Stimulated activated CD4-positive, alpha-beta T cell treated with anti-CD3 and anti-CD28 coated beads, Interleukin-2, amount 100 ng/mL, for 4 hours (primary cell): ENCODE measurements at places on chromosomes 6 and 20.
A peak's percentile ranks its signal among the peaks of the same experiment; 100 is the strongest.

DNA sequence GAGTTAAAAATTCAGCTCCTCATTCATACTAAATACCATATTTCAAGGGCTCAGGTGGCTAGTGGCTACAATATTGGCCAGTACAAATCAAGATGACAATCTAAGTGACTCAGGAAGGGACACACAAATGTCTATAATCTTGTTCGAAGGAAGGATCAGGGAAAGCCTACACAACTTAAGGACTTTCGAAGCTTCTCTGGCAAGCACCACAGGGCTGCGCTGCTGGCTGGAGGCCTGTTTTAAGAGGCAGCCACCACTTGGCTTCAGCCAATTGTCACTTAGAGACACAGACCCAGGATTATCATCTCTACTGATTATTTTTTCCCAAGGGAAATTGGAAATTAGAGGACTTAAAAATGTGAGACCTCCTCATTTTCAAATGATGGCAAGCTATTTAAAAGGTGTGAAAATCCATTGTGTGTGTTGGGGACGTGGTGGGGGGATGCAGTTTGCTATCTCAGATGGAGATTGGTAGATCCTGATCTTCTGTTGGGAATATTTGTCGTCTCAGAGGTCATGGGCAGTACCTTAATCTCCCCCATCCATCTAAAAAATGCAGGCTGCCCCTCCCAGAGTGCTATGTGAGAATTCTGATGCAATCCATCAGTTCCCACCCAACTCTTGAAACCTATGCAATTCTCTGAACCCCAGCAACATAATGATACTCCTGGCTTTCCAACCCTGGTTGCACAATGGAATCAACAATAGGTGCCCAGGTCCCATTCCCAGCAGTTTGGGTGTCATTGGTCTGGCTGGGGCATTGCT lies 11.3 kb downstream of the ARHGAP40 start:
- DNase-seq, result no peak

- no peak for DNase-seq
These were observed 31.8 kb downstream of the CEBPB start for GRCh38 chr20:50222309-50223038.

GRCh38 chr6:10569392-10570127 lies 48.4 kb downstream of the GCNT2 start:
- no peak for DNase-seq

DNA sequence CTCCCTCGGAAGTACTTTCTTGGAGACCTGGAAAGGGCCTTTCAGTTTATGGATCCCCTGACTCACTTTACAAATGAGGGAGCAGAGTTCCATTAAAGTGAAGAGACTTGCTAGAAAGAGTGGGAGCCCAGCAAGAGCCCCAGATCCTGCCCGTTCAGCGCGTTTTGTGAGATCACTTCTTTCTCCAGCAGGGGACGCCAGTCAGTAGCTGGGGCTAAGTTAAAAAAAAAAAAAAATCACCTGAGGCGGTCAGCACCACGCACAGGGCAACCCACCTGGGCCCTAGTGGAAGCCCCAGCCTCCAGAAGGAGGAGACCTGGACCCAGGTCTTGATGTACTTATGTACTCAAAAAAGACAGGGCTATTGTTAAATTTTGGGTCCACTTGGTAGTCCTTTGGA lies 274.5 kb upstream of the RNF24 start:
- no peak for DNase-seq

GRCh38 chr20:45833030-45833882 lies at the start of gene SNX21:
TSS of gene SNX21 (plus strand) at chr20:45833799. CDS start at chr20:45833920, 121 bp downstream.
- no peak for DNase-seq

DNA sequence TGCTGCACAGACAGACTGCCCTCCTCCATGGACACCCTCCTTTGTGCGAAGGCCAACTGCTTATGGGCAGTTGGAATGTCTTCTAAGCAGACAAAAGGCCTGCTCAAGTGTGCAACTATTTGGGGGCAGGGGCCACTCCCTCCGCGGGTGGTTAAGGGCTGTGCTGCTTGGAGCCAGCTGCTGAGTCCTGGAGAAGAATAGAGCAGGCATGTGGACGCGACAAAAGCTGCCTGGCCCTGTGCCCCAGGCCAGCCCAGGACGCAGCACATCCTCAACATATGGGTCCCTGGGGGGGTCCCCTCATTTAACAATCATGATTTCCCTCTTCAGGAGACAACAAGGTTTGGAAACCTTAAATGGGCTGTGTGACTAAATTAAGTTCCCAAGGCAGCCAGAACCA lies 45.5 kb upstream of the ENTPD6 start:
- no peak for DNase-seq

GRCh38 chr20:13017883-13018535 lies 9.2 kb downstream of the SPTLC3 start:
- no peak for DNase-seq

GRCh38 chr20:14478126-14478525 lies 140.7 kb upstream of the FLRT3 start:
- no peak for DNase-seq

DNA sequence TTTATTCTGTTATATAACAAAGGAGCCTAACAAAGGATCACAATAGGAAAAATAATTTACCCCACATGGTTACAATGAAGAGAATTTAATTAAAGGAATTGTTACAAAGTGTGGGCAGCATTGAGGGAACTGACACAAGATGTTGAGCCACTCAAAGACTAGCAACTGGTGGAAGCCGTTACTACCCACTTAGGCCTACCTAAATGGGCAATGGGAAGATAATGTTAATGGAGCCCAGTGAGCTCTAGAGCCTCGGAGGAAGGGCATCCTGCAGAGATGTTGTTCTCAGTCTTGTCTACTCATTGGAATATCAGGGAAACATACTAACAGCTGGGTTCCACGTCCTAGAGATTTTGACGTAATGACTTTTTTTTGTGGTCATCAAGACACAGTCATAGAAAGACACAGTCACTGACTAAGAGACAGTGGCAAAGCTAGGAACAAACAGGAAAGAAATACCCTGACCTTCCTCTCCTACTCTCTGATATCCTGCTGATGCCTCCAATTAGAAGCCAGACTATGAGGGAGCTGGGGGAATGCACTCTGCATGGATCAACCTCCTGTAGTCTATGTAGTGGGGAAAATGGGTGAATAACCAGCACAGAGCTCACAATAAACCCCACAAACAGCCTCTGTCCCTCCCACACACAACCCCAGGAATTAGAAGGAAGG lies 523.8 kb upstream of the FLRT3 start:
- DNase-seq, result no peak

- no peak for DNase-seq
These were observed 36.2 kb upstream of the RGS17 start for GRCh38 chr6:153167061-153167891.

DNA sequence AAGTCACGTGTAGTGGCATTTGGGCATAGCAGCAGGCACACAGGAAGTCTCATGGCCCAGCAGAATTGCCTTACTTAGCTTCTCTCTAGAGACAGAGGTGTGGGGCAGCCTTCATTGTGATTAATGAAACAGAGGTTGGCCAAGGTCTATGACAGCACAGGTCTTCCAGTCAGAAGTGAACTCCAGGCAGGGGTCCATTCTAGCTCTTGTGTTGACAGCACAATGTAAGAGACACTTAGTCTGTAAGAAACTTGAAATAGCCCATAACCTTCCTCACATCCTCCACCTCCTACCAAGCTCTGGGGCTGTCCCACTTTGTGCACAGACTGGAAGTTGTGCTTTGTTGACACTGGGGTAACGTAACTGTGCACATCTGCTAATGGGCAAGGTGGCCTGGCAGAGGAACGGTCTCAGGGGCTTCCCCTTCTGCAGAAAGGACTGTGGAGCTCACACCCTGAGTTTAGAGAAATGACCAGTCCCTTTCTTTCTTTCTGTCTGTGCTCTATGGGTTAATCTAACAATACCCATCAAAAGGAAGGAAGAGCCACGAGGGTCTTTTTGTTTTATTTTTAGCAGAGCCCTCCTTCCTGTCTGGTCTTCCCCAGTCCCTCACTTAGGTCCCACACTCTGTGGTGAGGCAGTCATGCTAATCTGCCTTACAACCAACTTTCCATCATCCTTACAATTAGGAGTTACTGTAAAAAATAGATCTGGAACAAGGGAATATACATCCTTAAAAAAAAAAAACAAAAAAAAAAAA lies 35.6 kb upstream of the TAGAP start:
- DNase-seq, result no peak

GRCh38 chr20:35600176-35600992 lies 15.2 kb upstream of the SPAG4 start:
- DNase-seq, result no peak

GRCh38 chr20:49969946-49970345 lies 12.8 kb upstream of the SNAI1 start:
- no peak for DNase-seq

- no peak for DNase-seq
These were observed 62.1 kb downstream of the OTOR start for GRCh38 chr20:16810216-16810615.

- no peak for DNase-seq
These were observed 35.0 kb upstream of the TRAM2 start for GRCh38 chr6:52611833-52612232.

DNA sequence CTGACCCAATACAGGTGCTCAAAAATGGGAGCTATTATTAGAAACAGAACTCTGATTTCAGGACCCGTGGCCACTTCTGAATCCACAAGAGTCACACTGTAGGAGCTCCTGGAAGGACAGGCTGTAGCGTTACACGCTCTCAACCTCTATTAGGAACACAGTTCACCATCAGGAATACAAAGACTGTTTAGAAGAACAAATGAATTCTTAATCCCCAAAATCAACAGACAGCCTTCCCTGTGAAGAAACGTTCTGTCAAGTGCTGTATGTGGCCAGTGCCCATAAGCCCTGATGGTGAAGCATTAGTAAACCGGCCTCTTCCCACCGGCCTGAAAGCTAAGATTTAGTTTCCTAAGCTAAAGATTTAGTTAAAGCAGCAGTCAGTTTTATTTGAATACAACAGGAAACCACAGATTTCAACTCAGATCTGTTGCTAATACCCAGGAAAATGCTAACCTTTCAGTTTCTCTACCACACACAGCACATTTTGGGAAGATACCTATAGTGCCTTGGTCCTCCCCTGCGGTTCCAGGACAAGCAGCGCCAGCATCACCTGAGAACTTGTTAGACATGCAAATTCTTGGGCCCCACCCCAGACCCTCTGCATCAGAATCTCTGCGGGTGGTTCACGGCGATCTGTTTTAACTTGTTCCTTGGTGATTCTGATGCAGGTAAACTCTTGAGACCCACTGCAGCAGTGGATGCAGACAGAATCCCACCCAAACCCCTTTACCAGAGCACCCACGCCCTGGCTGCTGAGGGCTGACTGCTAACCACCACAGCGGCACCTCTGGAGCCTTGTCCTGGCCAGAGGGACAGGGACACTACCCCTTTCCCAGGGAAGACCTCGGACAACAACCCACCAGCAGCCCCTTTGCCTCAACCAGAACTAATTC lies 33.4 kb downstream of the MTRES1 start:
- no peak for DNase-seq

DNA sequence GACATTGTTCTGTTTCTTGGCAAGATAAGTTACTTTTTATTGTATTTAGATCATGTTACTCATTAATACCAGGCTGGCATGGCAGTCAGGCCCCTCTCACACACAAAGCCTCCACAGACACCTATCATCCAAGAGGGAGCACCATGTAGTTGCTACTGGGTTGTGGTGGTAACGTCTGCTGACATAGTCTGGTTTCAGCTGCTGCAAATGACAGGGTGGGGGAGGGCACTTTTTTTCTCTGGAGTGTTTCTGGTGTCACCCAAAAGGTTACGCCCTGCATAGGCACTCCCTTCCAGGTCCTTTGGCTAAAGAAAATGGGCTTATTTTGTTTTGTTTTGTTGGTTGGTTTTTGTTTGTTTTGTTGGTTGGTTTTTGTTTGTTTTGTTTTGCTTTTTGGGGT lies 236.4 kb upstream of the RIMS1 start:
- DNase-seq, result no peak

- peak; percentile 17 for DNase-seq
These were observed 57.2 kb downstream of the CEP43 start for GRCh38 chr6:167056370-167056769.

GRCh38 chr6:90429713-90430112 lies 133.1 kb upstream of the BACH2 start:
- DNase-seq, result no peak

DNA sequence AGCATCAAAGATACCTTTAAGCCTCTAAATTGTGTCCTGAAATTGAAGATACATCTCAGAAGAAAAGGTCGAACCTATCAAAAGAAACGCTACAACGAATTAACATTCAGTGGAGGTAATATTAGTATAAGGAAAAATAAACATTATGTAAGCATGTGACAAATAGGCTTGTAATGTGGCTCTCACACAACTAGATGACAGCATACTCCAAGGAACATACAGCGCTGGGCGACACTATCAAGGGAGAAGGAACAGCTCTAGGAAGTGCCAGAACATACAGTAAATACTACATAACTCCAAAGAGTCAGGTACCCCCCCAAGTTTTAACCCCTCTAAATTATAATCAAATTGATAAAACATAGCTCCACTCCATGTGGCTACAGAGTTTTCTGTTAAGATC lies 103.5 kb downstream of the LAMP5 start:
- DNase-seq, result no peak

GRCh38 chr20:8219403-8219802 lies 87.3 kb downstream of the PLCB1 start:
- DNase-seq, result no peak

DNA sequence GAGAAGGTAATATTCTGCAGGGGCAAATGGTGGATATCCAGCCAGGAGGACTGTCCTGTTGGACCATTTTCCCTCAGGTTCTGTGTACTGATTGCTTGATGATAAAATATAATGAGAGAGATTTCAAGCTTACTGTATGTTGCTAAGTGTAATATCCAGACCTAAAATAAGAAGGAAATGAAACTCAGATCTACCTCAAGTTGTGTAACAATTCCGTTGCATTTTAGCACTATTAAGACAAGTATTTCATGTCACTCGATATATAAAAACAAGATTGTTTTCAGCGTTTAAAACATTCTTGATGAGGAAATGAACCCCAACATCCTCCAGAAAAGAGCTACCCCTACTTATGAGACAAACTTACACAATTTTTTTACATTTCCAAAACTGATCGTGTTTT lies 57.2 kb downstream of the RGS17 start:
- no peak for DNase-seq

DNA sequence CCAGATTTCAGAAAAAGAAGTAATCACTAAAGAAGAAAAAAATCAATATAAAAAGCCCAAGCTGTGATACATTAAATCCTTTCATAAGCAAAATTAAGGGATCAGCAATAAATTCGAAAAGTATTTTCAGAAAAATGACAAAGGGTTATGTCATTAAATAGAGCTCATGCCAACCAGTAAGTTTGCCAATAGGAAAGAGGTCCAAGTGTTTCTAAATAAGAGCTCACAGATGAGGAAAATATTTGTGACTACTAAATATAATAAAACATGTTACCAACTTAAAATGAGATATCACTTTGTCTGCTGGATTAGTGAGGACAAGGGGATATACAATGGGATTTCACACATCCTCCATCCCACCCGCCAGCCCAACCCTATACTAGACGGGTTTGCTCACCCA lies 140.3 kb upstream of the EYA4 start:
- DNase-seq, result no peak

GRCh38 chr6:81806793-81807565 lies 54.5 kb upstream of the TENT5A start:
- DNase-seq, result no peak

DNA sequence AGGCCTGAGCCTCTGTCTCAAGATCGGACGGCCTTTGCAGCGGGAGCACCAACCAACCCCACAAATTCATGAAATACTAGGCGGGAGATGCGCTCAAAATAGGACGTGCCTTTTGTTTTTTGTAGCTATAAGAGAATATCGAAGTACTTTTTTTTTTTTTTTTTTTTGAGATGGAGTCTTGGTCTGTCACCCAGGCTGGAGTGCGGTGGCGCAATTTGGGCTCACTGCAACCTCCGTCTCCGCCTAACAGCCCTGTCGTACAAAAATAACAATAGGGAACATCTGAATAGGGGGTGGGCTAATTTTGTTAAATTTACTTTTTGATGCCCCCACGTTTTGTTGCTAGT lies 5.9 kb upstream of the TUBB2A start:
- DNase-seq, result no peak
